ENCODE measurements at places on chromosomes 5 and 9.

GRCh38 chr9:117494401-117495090 lies 79.7 kb upstream of the ASTN2 start:
- no peak for DNase-seq

- peak; percentile 3 for DNase-seq
Observed at GRCh38 chr5:129245489-129245888, 150.9 kb downstream of the ISOC1 start.

DNA sequence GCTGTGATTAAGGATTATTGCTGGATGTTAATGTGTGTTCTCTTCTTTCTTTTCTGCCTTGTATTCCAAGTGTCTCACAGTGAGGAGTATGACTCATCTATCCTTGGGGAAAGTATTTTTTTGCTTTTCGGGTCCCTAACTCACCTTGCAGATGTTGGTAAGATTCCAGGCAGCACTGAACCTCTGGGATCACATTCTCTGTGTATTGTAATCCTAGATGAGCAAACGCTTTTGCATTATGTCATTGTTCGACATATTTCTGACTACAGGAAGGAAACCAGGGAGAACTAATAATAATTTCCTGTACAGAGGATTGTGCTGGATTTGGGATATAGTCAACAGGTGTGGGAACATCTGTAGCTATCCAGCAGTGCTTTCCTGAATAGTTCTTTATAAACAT lies 246.1 kb upstream of the TUT7 start:
- DNase-seq: no peak

DNA sequence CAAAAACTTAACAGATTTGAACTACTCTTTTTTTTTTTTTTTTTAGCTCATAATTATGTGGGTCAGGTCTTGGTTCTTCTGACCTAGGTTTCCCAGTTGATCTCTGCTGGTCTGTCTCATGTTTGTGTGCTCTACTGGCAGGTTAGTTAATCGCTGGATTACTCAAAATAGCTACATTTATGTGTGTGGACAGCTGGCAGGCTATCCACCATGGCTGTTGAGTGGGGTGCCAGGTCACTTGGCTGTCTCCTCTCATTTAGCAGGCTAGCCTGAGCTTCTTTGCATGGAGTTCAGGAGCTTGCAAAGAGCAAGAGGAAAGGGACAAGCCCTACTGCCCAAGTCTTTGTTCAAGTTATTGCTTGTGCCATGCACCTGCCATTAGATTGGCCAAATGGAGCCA lies 9.3 kb downstream of the ADCY2 start:
- no peak for DNase-seq

GRCh38 chr9:69673311-69673640 lies 1.1 kb upstream of the APBA1 start:
- DNase-seq: no peak

GRCh38 chr5:52846182-52846842 lies 58.6 kb downstream of the ITGA1 start:
- DNase-seq: peak; percentile 33

DNA sequence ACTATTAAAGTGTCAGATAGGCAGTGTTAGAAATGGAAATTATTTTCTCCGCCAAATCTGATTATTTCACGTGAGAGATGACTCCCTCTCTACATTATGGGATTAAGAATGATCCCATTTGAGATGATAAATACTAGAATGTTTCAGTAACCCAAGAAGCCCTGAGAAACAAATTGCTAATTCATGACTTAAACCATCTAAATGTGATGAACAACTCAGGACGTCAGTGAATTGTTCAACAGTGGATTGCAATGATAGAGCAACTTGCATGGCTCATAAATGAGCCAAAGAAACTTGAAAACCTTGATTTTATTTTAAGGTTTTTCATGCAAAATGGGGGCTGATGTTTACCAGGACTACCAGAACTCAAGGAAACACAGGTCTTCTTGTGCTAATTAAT lies 350.5 kb upstream of the WWC1 start:
- DNase-seq: no peak
